NCI-H82 (cell line): ENCODE measurements at places on chromosomes 6 and 20.

DNA sequence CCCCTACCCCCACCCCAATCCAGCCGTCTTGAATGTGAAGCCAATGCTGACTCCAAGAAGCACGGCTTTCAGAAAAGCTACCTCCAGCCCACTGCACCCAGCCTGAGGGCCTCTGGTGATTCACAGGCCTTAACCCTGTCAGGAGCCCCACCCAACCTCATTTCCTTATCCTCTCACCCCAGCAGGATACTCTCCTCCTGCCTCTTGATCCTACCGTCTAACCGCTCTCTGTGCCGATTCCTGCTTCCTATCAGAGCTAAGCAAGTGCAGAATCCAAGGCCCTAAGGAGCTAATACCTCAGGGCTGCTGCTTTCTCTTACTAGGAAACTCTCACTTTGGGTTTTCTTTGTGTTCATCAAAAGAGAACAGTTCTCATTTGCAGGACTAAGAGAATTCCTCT lies 47.2 kb downstream of the TRERF1 start:
- no peak for DNase-seq

DNA sequence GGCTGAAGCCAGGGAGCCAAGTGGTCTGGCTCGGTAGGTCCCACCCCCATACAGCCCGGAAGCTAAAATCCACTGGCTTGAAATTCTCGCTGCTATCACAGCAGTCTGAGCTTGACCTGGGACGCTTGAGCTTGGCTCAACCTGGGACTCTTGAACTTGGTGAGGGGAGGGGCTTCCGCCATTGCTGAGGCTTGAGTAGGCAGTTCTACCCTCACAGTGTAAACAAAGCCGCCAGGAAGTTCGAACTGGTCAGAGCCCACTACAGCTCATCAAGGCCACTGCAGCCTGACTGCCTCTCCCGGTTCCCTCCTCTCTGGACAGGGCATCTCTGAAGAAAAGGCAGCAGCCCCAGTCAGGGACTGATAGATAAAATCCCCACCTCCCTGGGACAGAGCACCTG lies 1337.7 kb downstream of the HACE1 start:
- no peak for DNase-seq

- no peak for DNase-seq
These were observed 591 bp downstream of the IDH3B start for GRCh38 chr20:2663364-2663886.

DNA sequence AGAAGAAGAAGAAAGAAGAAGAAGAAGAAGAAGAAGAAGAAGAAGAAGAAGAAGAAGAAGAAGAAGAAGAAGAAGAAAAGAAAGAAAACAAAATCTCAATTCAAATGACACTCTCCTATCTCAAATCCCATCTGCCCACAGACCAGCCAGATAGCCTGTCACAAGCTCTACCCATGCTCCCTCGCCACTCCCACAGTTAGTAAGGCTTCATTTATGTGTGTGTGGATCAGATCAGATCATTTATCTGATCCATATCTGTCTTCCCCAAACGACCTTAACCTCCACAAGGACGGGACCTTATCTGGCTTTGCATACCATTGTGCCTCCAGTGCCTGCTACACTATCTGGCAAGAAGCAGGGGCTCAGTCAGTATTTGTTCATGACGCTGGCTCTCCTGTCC lies 81.9 kb upstream of the RREB1 start:
- no peak for DNase-seq

DNA sequence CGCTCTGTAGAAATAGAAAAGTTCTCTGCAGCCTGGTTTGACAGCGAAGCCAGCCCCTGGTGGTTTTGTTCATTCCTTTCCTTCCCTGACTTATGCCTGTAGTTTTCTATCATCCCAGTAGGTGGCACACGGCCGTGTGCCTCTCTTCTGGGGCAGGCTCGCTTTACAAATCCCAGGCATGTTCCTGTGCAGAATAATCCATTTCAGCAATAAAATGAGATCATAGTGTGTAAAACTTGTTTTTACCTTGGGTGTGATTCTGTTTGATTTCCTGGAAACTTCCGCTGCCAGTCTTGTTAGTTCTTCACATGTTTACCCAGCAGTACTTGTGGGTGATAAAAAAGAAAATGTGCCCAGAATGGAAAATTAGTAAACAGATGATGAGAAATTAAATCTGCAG lies 7.4 kb upstream of the INSM1 start:
- DNase-seq = peak; percentile 80

DNA sequence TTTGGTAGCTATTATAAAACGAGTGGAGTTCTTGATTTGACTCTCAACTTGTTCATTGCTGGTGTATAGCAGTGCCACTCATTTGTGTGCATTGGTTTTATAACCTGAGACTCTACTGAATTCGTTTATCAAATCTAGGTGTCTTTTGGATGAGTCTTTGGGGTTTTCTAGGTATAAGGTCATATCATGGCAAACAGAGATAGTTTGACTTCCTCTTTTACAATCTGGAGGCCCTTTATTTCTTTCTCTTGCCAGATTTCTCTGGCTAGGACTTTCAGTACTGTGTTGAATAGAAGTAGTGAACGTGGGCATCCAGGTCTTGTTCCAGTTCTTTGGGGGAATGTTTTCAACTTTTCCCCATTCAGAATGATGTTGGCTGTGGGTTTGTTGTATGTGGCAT lies 38.8 kb downstream of the SUMO4 start:
- no peak for DNase-seq

- peak; percentile 47 for DNase-seq
These were observed 113.4 kb downstream of the PSMB1 start for GRCh38 chr6:170439366-170440361.

GRCh38 chr6:82589509-82590206 lies 226.0 kb downstream of the TPBG start:
- DNase-seq = peak; percentile 54

- DNase-seq = peak; percentile 21
These were observed 592.4 kb downstream of the RFPL4B start for GRCh38 chr6:112939563-112939962.

GRCh38 chr6:78854546-78854945 lies 12.8 kb upstream of the IRAK1BP1 start:
- no peak for DNase-seq

DNA sequence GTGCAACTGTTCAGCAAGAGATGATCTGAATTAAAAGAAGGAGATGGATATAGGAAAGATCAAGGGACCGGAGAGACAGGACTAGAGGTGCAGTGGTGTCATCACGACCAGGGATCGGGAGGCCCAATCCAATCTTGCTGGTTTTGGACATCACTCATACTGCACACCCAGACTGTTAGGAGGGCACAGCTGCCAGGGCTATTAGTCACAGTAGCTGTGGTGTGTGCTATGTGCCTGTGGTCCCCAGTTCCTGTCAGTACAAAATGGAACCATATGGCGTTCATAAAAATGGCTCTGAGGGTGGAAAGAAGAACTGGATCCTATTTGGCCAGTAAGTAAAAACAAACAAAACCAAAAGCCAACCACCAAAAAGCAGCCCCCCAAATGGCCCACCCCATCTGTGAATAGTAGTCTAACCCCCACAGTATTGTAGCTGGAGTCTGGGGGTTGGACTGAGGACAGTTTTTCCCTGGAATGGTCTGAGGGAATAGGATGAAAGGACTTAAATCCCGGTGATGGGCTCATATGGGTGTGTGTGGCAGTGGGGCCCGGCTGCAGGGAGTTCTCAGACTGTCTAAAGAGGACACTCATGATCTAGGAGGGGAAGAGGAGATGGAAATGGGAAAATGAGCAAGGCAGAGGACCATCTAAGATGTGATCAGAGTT lies 9.3 kb upstream of the NNAT start:
- no peak for DNase-seq

DNA sequence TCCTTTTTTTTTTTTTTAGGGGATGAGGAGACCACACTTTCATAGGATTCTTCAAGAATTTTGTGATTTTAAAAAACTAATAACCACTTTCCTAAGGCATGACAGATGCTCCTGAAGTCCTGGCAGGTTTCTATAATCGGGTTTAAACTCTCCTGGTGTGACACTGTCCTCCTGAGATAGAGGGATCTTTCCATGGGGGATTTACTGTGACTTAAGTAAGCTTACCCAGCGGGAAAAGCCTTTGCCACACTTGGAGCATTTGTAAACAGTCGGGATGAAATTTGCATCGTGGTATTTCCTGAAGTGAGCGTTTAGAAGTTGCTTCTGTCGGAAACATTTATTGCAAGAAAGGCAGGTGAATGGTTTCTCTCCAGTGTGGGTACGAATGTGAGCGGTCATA lies 16.6 kb downstream of the CTCFL start:
- DNase-seq = peak; percentile 96

- DNase-seq = no peak
These were observed 17.4 kb downstream of the PIGT start for GRCh38 chr20:45433316-45433715.

DNA sequence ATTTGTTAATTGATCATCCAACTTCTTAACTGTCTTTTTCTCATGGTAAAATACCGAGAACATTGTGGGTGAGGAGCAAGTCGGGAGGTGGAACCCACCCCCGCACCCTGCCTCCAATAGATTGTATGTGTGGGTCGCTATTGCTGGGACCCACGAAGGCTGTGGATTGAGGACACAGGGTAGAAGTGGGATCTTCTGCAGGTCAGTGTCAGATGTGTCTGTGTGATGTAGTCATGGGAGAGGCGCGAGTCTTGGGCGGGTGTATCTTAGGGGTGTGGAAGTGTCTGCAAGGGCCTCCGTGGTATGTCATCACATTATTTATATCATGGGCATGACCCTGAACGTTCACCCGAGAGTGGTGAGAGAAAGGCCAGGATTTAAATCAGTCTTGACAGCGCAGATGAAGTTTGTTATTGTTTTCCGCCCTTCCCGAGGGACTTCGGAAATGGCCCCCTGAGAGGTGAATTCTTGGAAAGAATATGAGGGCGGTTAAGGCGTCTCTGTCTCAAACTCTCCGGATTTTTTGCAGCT lies 472 bp upstream of the PAQR8 start:
- DNase-seq = peak; percentile 42

DNA sequence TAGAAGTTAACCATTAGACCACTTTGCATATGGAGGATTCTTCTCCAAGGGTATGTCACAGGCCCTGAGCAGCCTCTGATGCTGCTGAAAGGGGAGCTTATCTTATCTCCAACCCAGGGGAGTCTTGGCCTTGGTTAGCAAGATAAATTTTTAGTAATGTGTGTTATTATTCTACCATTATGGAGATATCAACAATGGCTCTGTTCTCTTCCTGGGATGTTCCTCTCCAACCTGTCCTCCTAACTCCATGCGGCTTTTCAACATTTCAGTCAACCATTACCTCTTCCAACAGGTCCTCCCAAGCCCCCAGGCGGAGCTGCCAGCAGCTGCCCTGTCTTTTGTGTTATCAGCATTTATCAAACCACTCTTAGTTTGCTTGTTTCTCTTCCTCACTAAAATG lies 48.4 kb upstream of the FOXC1 start:
- no peak for DNase-seq

DNA sequence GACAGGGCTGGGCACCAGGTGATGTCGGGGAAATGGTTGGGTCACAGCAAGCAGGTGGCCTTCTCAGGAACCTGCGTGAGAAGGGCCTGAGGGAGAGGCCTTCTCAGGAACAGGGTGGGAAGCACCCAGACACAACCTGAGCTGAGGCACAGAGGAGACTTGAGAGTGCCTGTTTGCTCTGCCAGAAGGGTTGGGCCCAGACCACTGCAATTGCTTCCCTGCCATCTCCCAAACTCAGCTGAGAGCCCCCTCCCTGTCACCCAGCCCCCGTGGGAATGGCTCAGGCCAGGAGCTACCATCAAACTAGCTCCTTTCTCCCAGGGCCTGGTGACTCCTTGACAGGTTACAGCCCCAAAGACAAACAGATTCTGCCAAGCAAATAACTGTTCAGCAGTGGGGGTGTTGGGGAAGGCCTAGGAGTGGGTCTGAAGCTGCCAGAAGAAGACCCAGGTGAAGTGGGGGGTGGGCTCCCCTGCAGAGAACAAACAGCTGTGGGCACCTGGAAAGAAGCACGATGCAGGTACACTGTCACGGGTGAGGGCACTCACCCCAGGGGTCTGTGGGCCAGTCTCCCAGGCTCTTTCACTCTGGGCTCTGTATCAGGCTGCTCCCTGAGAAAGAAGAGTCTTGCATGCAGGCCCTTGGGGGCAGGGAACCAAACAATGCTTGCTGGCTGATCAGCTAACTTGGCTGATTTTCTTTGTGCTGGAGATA lies 30.4 kb upstream of the SPDEF start:
- DNase-seq = no peak
